Right renal cortex interstitium (tissue), 3 donors: ENCODE measurements at places on chromosomes 7 and 10. TPM values are rescaled to one million over a fixed set of nuclear protein-coding genes. Genes with fewer than 3 reads are reported as not detected.

GRCh38 chr10:52451817-52452216, 137.7 kb downstream of the DKK1 start:
- no peak for DNase-seq

- DNase-seq = no peak
Measured at GRCh38 chr10:128080641-128081040, 45.6 kb downstream of the MKI67 start.

DNA sequence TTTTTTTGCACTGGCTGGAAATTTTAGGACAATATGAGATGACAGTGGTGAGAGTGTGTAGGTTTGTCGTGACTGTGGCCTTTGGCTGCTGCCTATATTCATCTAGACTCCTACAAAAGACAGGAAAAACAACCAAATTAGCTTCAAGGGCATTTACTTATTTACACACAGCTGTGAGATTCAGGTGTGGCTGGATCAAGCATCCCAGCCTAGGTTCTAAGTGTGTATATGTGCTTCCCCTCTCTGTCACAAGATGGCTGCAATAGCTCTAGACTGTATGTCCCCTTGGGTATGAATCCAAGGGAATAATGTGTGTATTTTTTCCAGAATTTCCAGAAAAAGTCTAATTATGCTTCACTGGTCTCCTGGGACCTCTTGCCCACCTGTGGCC, 25.5 kb upstream of the INPP5A start:
- DNase-seq = no peak

The NKX2-3 gene
- not detected for polyA plus RNA-seq

DNA sequence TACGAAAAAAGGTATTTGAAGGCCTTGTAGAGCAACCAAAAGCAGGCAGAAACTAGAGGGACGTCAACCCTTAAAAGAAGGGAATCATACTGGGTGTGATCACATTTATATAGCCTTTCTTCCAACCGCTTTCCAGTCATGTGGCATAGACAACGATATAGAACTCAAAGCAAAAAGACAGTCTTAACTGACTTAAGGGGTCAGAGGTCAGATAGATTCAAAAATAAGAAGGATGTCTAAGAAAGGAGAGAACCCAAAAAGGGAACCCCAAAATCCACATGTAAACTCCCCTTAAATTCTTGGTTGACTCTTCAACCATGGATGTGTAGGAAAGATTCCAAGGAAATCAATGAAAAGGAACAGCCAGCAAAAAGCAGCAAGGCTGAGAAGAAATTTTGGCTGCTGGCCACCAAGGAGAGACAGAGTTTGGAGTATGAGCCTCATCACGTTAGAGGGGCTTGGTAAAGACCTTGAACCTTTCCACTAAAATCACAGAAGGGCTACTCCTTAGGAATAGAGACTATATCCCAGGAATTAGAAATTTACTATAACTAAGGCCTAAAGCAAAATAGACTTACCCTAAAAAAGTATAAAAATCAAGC, 8.6 kb downstream of the BCAP29 start:
- DNase-seq = no peak

GRCh38 chr7:522071-522950, 2.7 kb upstream of the PDGFA start:
- no peak for DNase-seq

The CHST15 gene
- polyA plus RNA-seq = 17.5 TPM

The HOXA2 gene
- 6.7 TPM for polyA plus RNA-seq

DNA sequence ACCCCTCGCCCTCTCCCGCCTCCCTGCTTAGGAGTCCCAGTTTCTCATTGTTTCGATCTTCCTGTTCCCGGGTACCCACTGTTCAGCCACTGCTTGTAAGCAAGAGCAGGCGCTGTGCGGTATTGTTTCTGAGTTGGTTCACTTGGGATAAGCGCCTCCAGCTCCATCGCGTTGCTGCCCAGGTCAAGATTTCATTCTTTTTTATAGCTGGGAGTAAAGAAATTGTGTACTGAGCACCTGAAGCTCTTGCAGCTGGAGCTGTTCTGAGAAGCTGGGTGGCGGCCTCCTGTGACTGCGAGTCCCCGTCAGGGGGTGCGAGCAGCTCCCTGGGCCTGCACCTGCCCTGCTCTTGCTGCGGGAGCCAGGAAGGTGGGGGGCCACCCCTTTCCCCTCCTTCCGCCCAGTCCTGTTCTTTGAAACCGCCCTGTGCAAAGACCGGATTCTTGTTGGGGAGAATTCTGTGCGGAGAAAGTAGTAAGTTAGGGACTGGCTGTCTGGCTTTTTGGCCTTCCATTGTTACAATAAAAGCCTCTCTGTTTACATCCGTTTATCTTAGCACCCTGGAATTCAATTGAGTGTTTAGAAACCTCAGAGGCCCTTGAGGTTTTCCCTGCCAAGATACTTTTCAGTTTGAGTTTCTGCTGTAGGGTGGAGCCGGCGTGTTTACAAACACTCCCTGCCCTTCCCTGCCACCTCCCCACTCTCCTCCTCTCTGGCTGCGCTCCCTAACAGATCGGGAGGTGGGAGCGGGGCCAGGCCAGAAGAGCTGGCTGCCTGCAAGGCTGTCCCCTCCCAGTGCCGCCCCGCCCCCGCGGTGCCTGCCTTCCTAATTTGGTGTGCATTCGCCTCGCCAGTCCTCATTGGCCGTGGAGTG, 30.8 kb upstream of the AP5Z1 start:
- peak; percentile 78 for DNase-seq

GRCh38 chr7:157003756-157004520, 6.5 kb downstream of the MNX1 start:
- no peak for DNase-seq

The AIFM2 gene
- polyA plus RNA-seq = 4.7 TPM

DNA sequence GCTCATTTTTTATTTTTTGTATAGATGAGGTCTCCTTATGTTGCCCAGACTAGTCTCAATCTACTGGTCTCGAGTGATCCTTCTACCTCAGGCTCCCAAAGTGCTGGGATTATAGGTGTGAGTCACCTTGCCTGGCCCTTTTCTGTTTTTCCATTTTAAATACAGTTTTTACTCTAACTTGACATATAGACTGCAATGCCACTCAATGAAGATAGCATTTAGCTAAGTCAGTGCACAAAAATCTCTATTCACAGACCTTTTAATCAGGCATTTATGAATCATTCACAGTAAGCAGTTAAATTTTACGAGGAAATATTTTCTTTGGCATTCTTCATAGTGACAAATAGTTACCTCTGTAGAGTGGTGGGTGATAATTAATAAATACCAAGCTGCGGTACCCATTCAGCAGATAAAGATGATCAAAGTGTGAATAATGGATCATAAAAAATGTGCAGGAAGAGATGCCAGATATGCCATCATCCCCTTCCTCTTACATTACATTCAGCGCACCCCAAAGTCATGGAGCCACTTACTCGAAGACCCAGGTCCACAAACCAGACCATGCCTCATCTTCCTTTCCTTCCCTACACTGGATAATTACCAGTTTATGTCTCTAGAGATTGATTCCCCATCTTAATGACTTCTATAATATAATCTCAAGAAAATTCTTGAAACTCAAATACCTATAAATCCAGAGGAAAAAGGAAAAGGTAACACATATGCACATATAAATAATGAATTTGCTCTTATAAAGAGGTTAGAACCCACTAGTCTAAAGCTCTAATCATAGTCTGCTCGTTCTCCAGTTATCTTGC, 56.0 kb downstream of the UBE2H start:
- no peak for DNase-seq

- DNase-seq = no peak
Measured at GRCh38 chr10:78260141-78260540, 226.5 kb downstream of the RPS24 start.

The TMEM225B gene
- 3.0 TPM for polyA plus RNA-seq

DNA sequence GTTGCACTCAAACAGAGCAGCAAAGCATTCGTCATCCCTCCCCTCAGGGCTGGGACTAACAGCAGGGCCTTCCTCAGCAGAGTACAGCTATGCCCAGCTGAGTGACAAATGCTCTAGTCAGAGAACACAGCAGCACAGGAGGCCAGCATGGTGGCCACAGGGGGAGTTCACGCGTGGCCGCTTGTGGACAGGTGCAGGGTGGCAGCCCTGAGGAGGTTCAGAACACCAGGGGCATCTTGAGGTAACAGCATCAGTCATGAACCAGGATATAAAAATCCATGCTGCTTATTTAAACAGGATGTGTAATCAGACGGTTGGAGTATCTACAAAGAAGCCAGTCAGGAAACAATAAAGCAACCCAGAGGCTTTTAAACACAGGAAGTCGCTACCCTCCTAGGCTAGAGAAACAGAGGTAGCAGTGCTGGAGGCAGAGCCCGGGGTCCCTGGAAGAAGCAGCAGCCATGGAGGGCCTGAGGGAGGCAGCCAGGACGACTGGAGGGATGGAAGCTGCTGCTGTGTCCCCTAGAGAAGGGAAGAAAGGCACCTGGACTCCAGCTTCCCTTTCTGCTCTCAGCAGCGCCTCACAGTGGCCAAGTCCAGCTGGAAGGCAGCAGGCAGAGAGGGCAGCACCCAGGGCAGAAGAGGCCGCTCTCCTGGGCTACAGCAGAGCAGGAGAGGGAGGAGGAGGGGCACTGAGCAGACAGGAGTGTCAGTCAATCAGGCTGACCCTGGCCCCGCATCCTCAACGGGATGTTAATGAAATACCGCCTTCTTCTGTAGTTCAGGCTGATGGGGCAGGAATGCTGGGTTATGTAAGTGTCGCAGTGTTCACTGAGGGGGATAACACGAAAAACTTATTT, 70.8 kb upstream of the UCN3 start:
- no peak for DNase-seq

- DNase-seq = no peak
Measured at GRCh38 chr10:72638586-72639440, 12.9 kb upstream of the MICU1 start.

- no peak for DNase-seq
Measured at GRCh38 chr7:112946350-112946749, 140.3 kb downstream of the GPR85 start.

GRCh38 chr7:16189026-16189715, 232.2 kb downstream of the CRPPA start:
- no peak for DNase-seq

DNA sequence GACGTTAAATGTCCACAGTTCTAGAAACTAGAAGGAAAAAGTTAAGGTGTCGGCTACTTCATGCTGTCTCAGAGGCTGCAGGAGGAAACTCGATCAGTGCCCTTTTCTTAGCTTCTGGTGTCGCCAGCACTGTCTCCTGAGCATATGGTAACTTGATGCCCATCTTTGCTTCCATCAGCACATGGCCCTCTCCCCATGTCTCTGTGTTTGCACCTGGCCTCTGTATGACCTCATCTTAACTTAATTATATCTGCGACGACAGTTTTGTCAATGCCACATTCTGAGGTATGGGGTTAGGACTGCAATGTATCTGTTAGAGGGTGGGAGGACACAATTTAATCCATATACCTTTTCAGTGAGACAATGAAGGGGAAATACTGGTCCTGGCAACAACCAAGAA, 449.9 kb downstream of the POM121L12 start:
- DNase-seq = no peak

The AKR1C2 gene
- polyA plus RNA-seq = 10.2 TPM

DNA sequence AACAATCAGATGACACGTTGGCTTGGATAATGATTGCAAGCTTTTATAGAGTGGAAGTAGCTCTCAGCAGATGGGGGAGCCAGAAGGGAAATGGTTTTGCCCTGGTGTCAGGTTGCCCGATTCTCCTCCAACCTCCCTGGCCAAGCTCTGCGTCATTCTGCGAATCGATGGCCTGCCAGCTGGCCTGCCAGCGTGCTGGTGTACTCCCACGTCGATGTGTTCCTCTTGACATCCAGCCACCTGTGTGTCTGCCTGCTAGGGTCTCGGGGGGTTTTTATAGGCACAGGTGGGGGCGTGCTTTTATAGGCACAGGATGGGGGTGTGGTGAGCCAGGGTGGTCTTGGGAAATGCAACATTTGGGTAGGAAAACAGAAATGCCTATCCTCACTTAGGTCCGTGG, 4.6 kb downstream of the NET1 start:
- no peak for DNase-seq

The GRID1 gene
- polyA plus RNA-seq = 1.7 TPM

DNA sequence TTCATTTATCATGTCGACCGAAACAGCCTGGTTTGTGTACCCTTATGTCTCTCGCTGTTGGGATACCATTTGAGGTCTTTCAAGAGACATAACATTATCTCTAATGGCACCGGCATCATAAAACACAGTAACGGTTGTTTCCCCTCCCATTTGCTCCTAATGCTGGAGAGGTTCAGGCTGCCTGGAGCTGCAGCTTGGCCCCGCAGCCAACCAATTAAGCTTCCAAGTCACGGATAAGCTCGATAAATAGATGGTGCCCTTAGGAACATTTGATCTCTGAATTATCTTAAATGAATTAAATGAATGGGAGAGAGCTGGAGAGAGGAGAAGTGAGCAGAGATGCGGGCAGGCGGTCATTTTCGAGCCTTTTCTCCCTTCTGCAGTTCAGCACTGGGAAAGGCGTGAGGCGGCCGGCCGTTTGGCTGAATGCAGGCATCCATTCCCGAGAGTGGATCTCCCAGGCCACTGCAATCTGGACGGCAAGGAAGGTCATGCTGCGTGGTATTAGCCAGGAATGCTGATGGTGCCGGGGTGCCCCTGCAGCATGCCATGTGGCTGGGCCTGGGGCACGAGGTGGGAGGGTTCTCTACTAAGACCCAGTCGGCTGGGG, 12.6 kb downstream of the CPA4 start:
- no peak for DNase-seq

GRCh38 chr7:151819866-151820265, 57.0 kb downstream of the PRKAG2 start:
- no peak for DNase-seq

The ZNF107 gene
- 13.9 TPM for polyA plus RNA-seq

DNA sequence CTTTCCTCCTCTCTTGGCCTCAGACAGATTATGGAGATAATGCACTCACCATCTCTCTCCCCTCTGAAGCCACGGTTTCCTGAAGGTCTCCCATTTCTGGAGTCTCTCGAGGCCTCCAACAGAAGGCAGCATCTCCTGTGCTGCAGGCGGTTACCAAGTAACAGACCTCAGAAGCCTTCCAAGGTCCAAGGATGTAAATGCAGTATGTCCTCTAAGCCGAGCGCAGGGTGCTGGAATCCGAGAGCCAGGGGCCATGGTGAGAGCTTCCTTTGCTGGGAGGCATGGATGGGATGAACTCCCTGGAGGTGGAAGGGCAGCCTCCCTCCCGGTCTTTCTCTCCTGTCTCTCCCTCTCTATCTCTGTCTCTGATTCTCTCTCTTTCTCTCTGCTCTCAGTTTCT, 79.8 kb downstream of the ADARB2 start:
- no peak for DNase-seq

- DNase-seq = no peak
Measured at GRCh38 chr10:88920198-88920597, 32.4 kb downstream of the ACTA2 start.

The R3HCC1L gene
- 22.6 TPM for polyA plus RNA-seq

The KEL gene
- 1.3 TPM for polyA plus RNA-seq

The LIPA gene
- polyA plus RNA-seq = 55.7 TPM

DNA sequence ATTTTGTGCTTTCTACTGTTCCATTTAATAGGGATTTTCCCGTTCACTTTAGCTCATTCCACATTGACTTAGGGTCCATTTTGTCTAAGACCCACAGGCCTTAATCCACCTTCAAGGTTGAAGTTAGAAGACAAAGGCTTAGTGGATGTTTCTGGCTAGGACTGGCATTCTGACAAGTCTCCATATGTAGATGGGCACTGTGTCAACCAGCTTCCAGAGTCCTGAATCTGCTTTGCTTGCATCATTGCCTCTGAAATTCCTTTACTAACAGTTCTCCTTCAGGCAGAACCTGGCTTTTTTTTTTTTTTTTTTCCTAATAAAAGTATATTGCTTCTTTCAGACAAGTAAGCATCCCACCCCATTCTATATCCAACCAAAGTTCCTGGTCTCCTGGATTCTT, 69.6 kb upstream of the PDCD4 start:
- DNase-seq = no peak

The NRP1 gene
- 165 TPM for polyA plus RNA-seq
